Coronary artery (tissue), 2 donors: ENCODE measurements at places on chromosomes 12 and 14.

- no peak for DNase-seq
Measured at GRCh38 chr14:50955373-50956043, 11.2 kb upstream of the PYGL start.

DNA sequence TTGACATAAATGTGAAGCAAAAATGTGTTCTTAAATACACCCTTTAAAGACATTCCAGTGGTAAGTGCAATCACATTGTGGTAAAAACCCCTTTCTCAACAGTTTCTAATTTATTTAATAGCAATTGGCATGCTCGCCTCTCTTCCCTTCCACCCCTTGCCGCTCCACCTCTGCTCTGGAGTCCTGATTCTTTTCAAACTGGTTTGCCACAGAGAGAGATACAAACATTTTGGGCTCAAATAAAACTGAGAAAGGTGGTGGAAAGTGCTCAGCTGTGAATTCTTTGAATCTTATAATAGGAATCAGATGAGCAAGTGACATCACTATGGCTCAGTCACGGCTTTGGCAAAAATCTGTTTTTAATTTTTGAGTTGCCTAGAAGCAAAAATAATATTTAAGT lies 993.9 kb downstream of the GALC start:
- no peak for DNase-seq

DNA sequence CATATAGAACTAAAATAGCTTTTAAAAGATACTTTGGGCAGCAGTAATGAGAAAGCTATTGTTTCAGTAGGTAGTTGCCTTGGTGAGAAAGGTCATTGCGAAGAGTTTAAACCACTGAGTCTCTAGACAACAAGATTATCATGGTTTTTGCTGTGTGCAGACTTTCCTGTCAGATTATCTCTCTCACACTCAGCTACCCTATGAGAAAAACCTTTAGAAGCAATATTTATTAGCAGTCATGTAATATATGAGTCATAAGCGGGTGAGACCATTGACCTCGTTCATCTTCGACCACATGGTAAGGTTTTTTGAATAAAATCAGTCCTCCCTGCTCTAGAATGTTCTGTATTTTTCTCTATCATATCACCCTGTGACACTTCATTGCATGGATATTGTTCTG lies 59.9 kb downstream of the GPR65 start:
- no peak for DNase-seq

GRCh38 chr14:20458031-20458789 lies 3.0 kb downstream of the PIP4P1 start:
- DNase-seq = no peak

GRCh38 chr12:74415633-74416032 lies 122.0 kb upstream of the ATXN7L3B start:
- DNase-seq = no peak

GRCh38 chr14:104805326-104805678 lies 4.4 kb downstream of the ZBTB42 start:
- no peak for DNase-seq

DNA sequence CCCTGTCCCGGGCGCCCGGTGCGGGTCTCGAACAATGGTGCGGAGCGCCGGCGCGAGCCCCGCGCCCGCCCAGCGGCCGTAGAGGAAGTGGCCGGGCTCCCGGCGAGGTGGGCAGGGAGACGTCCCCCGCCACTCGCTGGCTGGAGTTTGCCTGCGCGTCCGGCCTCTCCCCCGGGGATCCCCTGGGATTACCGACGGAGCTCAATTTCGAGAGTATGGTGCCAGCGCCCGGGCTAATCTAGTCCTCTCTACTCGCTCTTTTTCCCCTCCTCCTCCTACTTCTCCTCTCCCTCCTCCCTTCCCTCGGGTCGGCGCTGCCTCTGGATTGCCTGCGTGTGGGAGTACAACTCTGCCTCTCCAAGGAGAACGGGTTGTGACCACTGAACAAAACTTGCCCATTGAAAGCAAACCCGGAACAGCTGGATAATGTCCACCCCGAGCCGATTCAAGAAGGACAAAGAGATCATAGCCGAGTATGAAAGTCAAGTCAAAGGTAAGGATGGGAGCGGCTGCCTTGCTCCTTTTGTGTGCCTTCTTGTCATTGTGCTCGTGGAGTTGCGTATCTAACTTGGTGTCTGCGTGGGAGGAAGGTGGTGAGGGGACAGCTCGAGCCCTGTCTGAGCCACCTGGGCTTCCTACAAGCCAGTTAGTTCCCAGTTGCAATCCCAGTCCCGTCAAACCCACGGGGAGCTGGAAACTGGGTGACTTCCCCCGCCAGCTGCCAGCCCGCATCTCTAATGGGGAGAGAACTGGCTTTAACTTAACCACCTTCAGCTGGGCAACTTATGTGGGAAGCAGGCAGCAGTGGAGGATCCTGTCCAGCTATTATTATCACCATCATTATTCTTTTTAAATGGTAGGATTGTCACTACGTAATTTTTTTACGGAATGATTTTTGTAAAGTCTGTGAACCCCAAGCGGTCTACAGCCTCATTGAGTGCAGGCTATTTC lies at the start of gene SRGAP1:
SRGAP1 (plus strand) TSS at position 310 of the 951 bp plus-strand sequence; CDS start at position 427, 117 bp downstream.
- peak; percentile 86 for DNase-seq

GRCh38 chr12:52029685-52030084 lies 21.6 kb upstream of the NR4A1 start:
- DNase-seq = no peak

GRCh38 chr12:99223579-99223978 lies 424.0 kb upstream of the GARIN6 start:
- no peak for DNase-seq

- DNase-seq = no peak
Measured at GRCh38 chr12:9750276-9751203, 10.2 kb downstream of the CD69 start.

- no peak for DNase-seq
Measured at GRCh38 chr14:39217214-39217879, 16.4 kb upstream of the MIA2 start.

DNA sequence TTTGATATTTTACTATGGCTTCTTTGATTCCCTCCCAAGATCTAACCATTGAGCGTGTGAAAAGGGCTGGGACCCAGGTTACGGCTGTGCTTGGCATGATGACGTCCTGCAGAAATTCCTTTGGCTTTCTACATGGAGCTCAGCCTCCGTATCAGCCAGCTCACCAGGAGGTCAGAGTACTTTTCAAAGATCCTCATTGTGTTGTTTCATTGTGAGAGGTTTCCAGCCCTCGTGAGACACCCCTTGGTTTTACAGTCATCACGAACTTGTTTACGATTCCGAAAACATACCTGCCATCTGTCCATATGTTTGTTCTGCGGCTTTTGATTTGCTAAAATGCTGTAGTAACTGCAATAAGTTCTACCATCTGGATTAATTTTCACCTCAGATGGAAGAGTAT lies 453.1 kb downstream of the TMEM121 start:
- DNase-seq = no peak

GRCh38 chr12:122820838-122821271 lies 14.4 kb upstream of the HIP1R start:
- DNase-seq = no peak

DNA sequence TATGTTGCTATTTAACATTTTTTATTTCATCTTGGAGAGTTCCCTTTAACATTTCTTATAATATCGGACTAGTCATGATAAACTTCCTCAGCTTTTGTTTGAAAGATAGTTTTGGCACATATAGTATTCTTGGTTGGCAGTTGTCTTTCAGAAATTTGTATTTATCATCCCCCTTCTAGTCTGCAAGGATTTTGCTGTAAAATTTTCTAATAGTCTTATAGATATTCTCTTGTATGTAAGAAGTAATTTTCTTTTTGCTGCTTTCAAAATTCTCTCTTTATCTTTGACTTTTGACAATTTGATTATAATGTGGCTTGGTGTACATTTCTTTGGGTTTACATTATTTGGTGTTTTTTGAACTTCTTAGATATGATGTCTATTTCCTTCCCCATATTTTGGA lies 116.0 kb upstream of the AVPR1A start:
- no peak for DNase-seq

DNA sequence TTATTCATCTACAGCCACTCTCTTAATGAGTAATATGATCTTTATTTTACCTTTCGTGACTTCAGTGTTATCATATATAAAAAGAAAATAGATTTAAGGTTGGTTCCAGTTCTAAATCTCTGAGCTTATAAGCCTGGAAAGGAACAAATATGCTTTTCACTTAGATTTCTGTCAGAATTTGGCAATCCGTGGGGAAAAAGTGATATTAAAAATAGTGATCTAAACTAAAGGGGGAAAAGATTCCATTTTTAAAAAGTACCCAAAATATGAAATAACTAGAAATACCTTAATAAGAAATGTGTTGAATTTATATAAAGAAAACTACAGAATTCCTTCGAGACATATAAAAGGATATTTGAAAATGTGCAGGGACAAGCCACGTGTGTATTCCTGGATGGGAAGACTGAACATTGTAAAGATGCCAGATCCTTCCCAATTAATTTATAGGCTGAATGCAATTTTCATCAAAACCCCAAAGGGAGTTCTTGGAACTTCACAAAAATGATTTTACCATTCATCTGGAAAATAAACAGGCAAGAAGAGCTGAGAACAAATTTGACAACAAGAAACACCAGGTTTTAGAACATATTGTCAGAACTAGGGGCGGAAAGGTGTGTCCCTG lies 142.5 kb downstream of the EFCAB11 start:
- DNase-seq = no peak

- no peak for DNase-seq
Measured at GRCh38 chr12:131106349-131106941, 152.7 kb downstream of the ADGRD1 start.

DNA sequence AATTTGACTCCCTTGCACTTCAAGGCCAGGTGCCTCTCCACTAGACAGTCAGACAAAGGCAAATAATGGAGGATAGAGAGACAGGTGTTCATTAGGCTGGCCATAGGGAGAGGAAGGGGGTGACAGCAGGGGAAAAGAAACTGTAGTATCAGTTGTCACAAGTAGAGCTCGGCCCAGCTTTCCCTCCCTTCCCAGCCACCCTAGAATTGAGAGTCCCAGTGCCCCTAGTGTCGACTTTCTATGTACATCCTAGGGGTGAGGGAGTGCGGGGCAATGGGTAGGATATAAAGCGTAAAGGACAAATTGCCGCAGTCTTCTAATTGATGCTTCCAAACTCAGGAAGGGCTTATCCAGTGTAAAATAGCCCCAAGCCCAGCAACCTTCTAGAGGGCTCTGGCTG lies 39.0 kb downstream of the BAZ2A start:
- no peak for DNase-seq

- no peak for DNase-seq
Measured at GRCh38 chr12:128789356-128789929, 34.3 kb downstream of the SLC15A4 start.

DNA sequence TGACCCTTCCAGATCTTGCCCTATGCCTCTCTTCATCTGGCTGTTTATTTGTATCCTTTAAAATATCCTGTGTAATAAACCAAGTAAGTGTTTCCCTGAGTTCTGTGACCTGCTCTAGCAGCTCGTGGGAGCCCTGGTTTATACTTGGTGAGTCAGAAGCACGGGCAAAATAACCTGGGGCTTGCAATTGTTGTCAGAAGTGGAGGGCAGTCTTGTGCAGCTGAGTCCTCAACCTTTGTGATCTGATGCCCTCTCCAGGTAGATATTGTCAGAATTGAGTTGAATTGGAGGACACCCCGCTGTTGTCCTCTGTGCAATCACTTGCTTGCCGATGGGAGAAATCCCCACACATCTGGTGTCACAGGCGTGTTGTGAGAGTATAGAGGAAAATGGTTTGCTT lies 62.5 kb upstream of the PRICKLE1 start:
- DNase-seq = no peak
